ENCODE measurements at places on chromosomes 6 and 20.

- peaks cover 11% of the 10 kb centered on the region for H3K36me3 ChIP-seq
- H3K4me3 ChIP-seq, result no peak overlapping the region
- no peaks in the 10 kb centered on the region for H3K27me3 ChIP-seq
- H3K27ac ChIP-seq, result no peak overlapping the region
- H3K4me1 ChIP-seq, result no peaks in the 10 kb centered on the region
Measured at GRCh38 chr6:105302617-105303128, 100.2 kb downstream of the PREP start.

DNA sequence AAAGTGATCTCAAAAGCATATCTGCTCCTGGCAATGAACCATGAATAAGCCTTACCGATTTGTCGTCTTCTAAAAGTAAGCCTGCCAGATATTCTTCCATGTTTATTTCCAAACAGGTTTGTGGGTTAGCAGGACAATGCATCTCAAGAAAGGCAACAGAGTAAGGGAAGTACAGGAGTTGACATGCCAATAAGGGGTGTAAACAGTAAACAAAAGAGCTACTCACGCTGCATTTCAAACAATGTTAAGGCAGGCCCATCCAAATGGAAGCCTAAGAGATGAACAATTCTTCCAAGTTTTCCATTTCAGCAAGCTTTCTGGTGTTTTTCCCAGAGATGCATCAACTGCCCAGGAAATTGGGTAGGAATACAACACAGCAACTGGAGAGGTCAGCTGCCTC is 27.8 kb upstream of the CRIP3 start:
- no peaks in the 10 kb centered on the region for H3K27me3 ChIP-seq
- no peak overlapping the region for H3K27ac ChIP-seq
- H3K4me1 ChIP-seq, result peaks cover 9% of the 10 kb centered on the region

DNA sequence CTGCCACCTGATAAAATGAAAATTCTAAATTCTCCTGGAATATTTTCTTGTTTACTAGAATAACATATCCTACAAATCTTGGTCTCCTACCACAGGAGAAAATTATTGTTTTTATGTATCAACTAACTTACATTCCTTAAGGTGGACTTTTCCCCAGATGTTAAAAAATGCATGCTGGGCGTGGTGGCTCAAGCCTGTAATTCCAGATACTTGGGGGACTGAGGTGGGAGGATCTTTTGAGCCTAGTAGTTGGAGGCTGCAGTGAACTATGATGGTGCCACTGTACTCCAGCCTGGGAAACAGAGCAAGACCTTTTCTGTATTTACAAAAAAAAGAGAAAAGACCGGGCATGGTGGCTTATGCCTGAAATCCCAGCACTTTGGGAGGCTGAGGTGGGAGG is 27.9 kb upstream of the TFAP2C start:
- H3K27ac ChIP-seq, result no peak overlapping the region
- H3K4me3 ChIP-seq, result no peak overlapping the region

DNA sequence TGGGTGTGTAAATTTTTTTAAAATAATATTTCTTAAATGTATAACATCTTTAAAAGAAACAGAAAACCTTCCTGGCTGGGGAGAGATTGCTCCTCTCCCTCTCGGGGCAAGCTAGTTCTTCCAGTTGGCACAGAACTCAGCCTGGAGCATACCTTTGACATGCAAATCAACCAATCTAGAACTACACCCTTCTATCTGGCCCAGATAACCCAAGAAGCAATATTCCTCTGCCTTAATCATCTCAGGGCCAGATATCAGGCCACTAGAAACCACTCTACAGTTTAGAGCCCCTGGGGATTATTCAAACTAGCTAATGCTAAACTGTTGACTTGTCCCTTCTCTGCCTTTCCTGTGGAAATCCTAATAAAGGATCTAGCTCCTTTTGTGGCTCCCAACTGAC is 33.9 kb downstream of the CYP39A1 start:
- DNase-seq, result no peak
- H3K27ac ChIP-seq, result no peak overlapping the region
- no peak overlapping the region for H3K4me3 ChIP-seq
- H3K36me3 ChIP-seq, result no peaks in the 10 kb centered on the region

DNA sequence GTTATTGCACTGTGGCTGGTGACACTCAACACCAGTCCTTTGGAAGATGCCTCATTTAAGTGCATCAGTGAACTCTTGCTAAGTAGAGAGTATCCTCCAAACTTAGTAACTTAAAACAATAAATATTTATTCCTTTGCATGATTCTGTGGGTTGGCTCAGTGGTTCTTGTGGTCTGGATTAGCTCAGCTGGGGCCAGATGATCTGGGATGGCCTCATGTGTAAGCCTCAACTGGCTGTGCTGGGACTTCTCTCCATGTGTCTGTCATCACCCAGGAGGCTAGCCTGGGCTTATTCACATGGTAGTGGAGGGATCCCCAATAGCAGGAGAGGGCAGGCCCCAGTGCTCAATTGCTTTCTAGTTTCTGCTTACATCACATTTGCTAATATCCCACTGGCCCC is 8.3 kb downstream of the LRRN4 start:
- no peak overlapping the region for H3K27ac ChIP-seq
- no peak for DNase-seq
- H3K27me3 ChIP-seq, result peaks cover 6% of the 10 kb centered on the region
- no peaks in the 10 kb centered on the region for H3K4me1 ChIP-seq
- peaks cover 11% of the 10 kb centered on the region for H3K36me3 ChIP-seq
- no peak overlapping the region for H3K4me3 ChIP-seq

DNA sequence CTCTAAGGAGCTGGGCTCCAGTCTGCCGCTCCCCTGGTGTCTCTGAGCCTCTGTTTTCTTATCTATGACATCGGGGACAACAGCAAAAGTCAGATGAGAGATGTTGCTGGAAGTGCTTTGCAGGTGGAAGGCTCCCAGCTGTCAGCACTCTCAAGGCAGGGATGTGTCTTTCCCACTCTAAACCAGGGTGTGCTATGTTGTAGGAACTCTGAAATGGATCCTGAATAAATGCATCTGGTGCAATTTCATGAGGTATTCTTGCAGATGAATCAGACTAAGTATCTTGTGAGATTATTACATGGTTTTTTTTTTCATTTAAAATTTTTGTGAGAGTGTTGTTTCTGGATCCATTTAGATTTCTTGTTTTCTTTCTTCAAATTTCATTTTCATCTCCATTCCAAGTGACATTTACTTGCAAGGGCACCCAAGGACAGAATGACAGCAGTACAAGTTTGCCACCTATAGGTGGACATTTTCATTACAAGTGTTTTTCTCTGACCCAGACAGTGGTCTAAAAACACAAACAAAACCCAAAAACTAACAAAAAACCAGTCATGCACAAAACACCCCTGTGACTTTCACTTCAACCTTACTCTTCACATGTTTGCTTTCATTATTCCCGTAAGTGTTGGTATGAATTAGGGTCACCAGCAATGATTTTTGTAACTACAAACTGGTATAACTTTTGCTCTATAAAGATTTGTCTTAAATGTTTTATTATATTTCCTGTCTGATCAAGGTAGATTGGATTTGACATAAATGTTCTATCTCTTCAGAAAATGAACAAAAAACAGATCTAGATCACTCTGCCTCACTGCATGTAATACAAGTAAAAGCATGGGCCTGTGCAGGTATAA is 14.7 kb upstream of the SIM1 start:
- no peaks in the 10 kb centered on the region for H3K4me1 ChIP-seq
- no peak for DNase-seq
- H3K36me3 ChIP-seq, result no peaks in the 10 kb centered on the region
- peaks cover 14% of the 10 kb centered on the region for H3K27me3 ChIP-seq
- H3K4me3 ChIP-seq, result no peak overlapping the region

DNA sequence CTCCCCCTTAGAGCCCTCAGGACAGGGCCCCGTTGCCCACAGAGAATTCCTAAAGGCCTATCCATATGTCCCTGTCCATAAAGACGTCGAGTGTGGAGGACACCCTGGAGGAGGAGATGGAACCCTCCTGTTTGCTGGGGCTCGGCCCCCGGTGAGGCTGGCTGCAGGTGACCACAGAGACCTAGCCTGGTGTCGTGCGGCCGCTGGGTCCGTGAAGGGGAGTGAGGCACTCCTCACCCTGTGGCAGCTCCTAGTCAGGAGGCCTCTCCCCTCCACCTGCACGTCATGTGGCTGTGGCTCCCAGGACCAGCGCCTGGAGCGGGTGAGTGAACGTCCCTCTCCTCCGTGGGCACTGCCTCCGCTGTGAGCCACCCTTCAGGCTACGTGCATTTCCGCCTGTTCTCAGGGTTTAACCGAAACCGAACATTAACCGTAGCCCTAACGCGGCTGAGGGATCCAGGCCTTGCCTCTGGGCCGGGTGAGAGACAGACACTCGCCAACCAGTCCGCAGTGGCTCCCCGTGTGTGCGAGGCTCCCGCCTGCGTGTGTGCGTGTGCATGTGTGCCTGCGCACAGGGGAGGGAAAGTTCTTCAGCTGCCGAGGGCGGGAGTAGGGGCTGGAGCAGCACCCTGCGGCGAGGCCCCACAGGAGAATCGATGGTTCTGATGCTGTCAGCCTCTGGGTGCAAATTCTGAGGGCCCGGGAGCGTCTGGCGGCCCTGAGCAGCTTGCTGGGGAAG is 5.9 kb upstream of the TCEA2 start:
- no peaks in the 10 kb centered on the region for H3K27me3 ChIP-seq
- peak overlapping the region; percentile 75 for H3K4me3 ChIP-seq
- DNase-seq, result no peak
- H3K36me3 ChIP-seq, result no peaks in the 10 kb centered on the region
- H3K27ac ChIP-seq, result peak overlapping the region; percentile 75

- no peak overlapping the region for H3K4me3 ChIP-seq
- no peak for DNase-seq
- H3K27ac ChIP-seq, result no peak overlapping the region
- peaks cover 1% of the 10 kb centered on the region for H3K36me3 ChIP-seq
- no peaks in the 10 kb centered on the region for H3K4me1 ChIP-seq
- no peaks in the 10 kb centered on the region for H3K27me3 ChIP-seq
Measured at GRCh38 chr6:142189057-142189456, 42.0 kb downstream of the VTA1 start.

- H3K4me3 ChIP-seq, result peak overlapping the region; percentile 26
- peaks cover 59% of the 10 kb centered on the region for H3K4me1 ChIP-seq
- H3K27ac ChIP-seq, result no peak overlapping the region
Measured at GRCh38 chr20:46087161-46087560, 2.6 kb downstream of the NCOA5 start.

DNA sequence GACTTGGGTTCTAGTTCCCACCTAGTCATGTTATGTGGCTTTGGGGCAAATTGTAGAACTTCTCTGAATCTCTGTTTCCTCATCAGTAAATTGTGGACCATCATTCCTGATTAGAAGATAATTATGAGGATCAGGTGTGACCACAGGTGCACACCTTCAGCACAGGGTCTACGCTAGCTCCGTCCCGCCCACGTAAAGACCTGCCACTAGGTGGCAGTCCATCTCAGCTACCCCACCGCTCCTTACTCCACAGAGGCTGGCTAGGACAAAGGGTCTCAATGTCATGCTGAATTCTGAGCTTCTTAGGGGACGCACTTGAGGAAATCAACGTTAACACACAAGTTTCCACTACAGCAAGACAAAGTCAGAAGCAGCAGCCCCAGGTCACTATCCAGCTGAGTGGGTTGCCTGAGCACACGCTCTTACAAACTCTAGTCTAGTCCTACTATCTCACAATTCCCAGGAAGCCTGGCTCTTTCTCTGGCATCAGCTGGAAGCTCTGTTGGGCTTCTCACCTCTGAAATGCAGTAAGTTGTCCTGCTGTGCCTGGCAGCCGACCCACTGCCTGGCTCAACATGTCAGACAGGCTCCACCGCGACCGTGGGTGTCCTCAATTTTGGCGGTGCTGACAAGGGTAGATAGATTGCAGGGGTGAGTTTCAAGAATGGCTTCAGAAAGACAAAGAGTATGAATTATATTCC is 2.0 kb upstream of the PLCG1 start:
- H3K4me3 ChIP-seq, result peak overlapping the region; percentile 83
- H3K27me3 ChIP-seq, result no peaks in the 10 kb centered on the region
- DNase-seq, result peak; percentile 53
- peak overlapping the region; percentile 91 for H3K27ac ChIP-seq

- DNase-seq, result no peak
- H3K27ac ChIP-seq, result no peak overlapping the region
- H3K4me3 ChIP-seq, result no peak overlapping the region
- H3K36me3 ChIP-seq, result no peaks in the 10 kb centered on the region
- H3K27me3 ChIP-seq, result no peaks in the 10 kb centered on the region
- no peaks in the 10 kb centered on the region for H3K4me1 ChIP-seq
Measured at GRCh38 chr6:113352831-113353230, 504.3 kb upstream of the MARCKS start.

- H3K4me3 ChIP-seq, result no peak overlapping the region
- no peaks in the 10 kb centered on the region for H3K4me1 ChIP-seq
- H3K27ac ChIP-seq, result no peak overlapping the region
- H3K36me3 ChIP-seq, result no peaks in the 10 kb centered on the region
Measured at GRCh38 chr6:9647599-9647998, 767.3 kb downstream of the TFAP2A start.

GRCh38 chr6:145368075-145368474 is 367.2 kb downstream of the EPM2A start:
- H3K27ac ChIP-seq, result no peak overlapping the region
- no peaks in the 10 kb centered on the region for H3K27me3 ChIP-seq
- H3K4me3 ChIP-seq, result no peak overlapping the region
- peaks cover 13% of the 10 kb centered on the region for H3K4me1 ChIP-seq
- H3K36me3 ChIP-seq, result no peaks in the 10 kb centered on the region

DNA sequence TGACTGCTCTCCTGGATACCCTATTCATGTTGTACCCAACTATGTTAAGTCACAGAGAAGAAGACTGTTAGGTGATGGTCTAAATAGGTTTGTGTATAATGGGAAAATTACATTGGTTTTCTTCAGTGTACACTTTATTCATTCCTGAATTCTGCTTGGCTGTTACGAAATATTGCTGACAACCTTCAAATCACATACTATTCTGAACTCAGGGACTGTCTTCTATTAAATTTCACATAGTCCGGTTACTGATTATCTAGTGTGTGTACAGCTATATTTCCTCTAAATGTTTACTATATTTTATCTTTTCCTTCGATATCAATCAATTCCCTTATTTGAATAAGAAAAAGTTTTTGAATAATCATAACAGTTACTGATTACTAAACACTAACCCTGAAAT is 1090.3 kb upstream of the CITED2 start:
- H3K36me3 ChIP-seq, result no peaks in the 10 kb centered on the region
- H3K4me3 ChIP-seq, result no peak overlapping the region
- no peak overlapping the region for H3K27ac ChIP-seq
- DNase-seq, result no peak
- H3K27me3 ChIP-seq, result peaks cover 3% of the 10 kb centered on the region

GRCh38 chr6:166728884-166729530 is 102.0 kb upstream of the RPS6KA2 start:
- no peaks in the 10 kb centered on the region for H3K27me3 ChIP-seq
- H3K27ac ChIP-seq, result no peak overlapping the region
- no peaks in the 10 kb centered on the region for H3K4me1 ChIP-seq
- no peak overlapping the region for H3K4me3 ChIP-seq
